ENCODE measurements at places on chromosomes 1 and 21.
A peak's percentile ranks its signal among the peaks of the same experiment; 100 is the strongest.

- no peak for DNase-seq
Observed at GRCh38 chr1:210908257-210908656, 225.7 kb downstream of the KCNH1 start.

DNA sequence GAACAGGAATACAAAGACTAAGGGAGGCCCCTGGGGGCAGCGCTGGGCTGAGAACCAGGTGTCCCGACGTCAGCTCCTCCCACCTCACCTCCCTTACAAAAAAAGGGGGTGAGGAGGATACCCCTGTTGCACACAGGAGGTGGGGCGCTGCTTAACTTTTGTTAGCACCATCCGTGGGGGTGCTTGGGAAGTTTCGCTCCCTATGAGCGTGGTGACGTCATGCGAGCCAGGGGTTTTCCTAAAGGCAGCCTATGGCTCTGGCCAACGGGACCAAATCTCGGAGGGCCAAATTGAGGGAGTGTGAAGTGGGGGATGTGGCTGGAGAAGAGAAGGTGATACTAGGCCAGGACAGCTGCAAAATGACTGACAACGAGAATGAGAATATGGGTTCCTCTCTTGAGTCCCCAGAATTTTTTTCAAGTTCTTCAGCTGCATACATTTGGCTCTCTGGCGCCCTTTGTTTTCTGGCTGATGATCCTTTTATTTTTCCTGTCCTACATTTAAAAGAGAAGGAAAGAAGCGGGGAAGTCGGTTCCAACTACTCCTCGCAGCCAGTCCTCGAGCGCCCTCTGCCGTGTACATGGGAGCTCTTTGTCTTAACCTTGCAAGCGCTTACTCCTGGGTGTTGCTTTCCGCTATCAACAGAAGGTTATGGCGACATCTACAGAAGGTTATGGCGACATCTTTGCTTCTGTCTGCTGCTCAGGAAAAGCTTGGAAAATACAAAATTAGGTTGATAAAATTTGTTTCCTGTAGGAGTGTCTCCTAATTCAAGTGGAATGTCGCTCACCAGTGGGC is 48.0 kb upstream of the ZC3H11B start:
- peak; percentile 31 for DNase-seq

GRCh38 chr1:5621692-5622091 is 370.5 kb downstream of the NPHP4 start:
- DNase-seq = no peak

GRCh38 chr1:178726087-178726517 is 1.1 kb downstream of the RALGPS2 start:
- peak; percentile 53 for DNase-seq

DNA sequence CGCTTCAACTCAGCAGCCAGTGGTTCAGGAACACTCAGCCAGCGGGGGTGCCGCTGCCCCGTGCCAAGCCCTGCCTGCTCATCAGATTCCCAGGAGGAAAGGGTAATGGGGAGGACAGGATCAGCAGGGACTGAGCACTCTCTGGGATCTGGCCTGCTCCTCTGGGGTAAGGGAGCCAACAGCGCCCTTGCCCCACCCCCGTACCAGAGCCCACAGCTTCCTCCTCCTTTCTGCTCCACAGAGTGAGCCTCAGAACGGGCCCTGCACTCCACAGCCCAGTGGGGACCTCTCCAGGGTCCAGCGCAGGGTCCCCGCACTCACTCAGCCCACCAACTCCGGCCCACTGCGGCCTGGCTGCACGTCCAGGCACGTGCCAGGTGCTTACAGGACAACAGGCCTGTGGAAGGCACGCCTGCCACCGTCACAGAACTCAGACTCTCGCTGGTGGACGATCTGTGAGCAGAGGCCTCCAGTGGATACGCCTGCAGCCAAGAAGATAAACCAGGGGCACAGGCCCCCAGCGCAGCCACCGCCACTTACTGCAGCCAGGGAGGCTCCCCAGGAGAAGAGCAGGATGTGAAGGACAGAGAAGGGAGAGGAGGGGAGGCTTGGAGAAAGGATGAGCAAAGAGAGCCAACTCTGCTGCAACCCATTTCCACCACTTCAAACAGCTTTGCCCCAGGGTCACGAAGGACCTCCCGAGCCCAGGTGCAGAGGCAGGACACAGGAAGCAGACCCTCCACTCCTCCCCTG is 2.1 kb downstream of the MEGF6 start:
- DNase-seq = no peak

- no peak for DNase-seq
Observed at GRCh38 chr1:153122831-153123421, 9.6 kb upstream of the SPRR2F start.

DNA sequence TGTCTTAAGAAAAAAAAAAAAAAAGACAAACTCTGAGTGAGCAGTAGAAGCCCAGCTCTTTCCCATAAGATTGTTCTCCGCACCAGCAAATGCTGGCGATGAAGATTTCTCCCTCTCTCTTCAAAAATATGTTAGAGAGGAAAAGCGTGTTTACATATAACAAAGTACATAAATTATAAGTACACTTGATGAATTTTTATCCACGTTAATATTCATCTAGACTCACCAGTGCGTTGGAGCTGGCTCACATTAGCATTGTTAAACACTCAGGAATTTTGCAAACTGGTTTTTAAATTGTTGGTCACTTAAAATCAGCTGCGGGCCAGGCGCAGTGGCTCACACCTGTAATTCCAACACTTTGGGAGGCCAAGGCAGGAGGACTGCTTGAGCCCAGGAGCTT is 56.0 kb downstream of the RUNX3 start:
- no peak for DNase-seq

DNA sequence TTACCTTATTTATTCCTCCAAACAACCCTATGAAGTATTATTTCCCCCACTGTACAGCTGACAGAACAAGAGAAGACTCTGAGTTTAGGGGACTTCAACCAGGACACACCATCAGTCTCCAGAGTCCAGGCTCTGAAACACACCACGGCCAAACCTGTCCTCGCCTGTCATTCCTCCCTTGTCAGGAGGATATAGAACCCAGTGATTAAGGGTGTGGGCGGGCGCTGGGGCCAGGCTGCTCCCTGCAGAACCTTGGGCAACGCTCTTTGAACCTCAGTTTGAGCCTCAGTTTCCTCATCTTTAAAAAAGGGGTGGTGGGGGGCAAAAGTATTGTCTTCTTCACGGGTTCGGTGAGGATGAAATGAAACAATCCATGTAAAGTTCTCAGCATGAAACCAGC is 9.4 kb upstream of the CEP85 start:
- DNase-seq = no peak

- no peak for DNase-seq
Observed at GRCh38 chr1:64540265-64540791, 70.4 kb downstream of the CACHD1 start.

DNA sequence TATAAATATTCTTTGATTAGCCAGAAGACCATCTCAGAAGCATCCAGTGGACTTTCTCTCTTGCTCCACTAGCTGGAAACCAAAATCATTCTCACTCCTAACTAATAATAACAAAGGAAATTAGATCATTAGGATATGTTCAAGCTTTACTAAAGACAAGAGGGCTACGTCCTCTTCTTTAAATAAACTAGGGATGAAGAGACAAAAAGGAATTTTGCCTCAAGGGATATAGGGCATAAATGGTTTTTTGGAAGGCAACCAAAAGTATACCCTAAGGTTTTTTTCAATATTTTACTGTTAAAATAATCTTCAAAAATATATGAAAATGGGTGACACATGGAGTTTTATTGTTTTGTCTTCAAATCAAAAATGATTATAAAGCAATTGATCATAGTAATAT is 745.8 kb downstream of the MRPL39 start:
- DNase-seq = no peak

DNA sequence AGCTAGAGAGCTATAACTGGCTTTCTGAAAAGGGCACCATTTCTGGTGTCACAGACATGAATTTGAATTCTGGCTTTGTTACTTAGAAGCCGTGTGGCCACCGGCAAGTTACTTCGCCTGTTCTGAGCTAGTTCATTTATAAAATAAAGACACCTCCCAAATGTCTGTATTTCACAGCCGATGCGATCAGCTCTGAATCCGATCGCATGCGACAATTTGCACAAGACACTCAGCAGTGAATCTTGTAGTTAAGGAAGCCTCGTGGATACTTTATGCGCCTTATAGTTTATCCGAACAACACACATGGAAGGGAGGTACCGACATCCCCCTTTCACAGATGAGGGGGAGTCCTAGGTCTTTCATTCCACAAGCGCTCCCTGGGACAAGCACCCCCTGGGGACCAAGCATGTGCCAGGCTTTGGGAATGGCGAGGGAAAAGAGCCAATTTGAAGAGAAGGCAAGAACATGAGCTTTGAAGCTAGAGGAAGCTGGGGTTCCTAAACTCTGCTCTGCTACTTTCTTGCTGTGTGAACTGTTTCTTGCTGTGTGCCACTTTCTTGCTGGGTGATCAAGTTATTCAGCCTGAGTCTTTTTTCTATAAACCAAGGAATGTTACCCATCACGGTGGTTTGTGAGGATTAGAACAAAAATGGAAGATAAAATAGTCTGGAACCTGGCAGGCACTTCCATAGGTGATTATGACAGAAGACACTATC is 3.9 kb downstream of the ID3 start:
- DNase-seq = no peak

DNA sequence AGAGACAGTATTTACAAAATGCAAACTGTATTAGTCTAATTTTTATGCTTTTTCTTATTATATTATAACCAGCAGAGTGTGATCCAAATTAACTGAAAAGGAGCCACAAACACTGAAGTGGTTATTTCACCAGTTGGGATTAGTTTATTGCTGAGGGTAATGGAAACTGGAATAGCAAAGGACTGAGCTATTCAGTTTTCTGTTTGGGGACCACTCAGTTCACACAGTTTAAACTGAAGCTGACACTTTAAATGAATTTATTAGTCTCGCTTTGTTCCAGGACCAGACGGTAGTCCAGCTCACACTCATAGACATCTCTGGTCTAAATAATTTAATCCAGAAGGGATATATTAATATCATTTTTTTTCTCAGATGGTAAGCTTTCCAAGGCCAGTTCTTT is 410.7 kb downstream of the LTN1 start:
- no peak for DNase-seq

DNA sequence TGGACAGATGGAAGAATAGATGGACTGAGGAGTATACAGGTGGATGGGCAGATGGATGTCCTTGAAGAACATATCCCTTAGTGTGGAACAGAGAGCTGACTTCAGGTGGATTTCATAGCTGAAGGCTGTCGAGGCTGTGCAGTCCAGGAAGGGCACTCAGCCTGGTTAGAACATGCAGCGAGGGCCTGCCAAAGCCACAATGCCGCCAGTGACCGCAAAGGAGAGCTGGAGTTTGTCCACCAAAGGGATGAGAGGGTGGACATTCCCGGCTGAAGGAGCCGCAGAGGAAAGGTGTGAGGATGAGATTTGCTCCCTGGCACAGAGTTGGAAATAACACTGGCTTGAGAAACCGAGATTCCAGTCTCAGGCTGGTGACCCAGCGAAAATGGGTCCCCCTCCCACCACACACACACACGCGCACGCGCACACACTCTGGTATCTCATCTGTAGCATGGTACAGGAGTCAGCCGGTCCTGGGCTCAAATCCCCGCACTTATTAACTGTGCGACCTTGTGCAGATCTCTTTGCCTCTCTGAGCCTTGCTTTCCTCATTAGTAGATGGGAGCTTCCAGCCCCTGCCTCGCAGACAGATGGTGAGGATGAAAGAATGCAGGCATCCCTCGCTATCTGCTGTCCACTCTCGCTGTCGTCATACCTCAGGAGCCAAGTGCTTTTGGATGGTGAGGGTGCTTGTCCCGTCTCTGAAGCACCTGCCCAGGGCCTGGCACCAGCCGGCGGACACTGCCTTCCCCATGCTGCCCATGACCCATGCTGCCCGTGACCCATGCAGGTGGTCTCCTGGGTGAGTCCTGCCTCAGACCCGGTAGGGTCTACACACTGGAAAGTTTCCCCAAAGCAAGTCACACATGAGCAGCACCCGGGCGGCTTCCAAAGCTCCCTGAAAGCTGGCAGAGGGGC is 26.8 kb upstream of the EFHD2 start:
- no peak for DNase-seq

DNA sequence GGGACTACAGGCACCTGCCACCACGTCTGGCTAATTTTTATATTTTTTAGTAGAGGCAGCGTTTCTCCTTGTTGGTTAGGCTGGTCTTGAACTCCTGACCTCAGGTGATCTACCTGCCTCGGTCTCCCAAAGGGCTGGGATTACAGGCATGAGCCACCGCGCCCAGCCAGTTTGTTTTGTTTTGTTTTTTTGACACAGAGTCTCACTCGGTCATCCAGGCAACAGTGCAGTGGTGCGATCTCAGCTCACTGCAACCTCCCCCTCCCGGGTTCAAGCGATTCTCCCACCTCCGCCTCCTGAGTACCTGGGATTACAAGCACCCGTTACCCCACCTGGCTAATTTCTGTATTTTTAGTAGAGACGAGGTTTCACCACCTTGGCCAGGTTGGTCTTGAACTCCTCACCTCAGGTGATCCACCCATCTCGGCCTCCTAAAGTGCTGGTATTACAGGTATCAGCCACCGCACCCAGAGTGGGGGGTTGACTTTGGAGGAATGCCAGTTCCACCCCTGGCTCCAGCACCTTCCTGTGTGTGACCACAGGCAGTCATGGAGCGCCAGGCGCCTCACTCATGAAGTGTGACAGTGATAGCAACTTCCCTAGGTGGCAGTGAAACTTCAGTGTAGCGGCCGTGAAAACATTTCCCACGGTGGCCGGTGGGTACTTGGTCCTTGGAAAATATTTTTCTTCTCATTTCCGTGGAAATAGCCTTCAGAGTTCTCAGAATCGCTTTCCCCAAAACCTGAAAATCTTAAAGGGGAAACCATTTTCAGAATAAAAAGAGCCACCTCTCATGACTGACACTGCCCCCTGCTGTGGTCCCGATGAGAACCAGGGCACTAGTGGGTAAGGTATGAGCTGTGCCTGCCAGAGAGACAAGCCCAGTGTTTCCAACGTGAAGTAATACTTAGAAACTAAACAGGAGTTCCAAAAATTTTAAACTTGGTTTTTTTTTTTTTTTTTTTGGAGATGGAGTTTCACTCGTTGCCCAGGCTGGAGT is 48.6 kb downstream of the WDR4 start:
- DNase-seq = peak; percentile 7

- no peak for DNase-seq
Observed at GRCh38 chr1:211928993-211929637, 98.6 kb upstream of the LPGAT1 start.

- DNase-seq = no peak
Observed at GRCh38 chr1:89322402-89322801, 41.5 kb upstream of the GBP6 start.

DNA sequence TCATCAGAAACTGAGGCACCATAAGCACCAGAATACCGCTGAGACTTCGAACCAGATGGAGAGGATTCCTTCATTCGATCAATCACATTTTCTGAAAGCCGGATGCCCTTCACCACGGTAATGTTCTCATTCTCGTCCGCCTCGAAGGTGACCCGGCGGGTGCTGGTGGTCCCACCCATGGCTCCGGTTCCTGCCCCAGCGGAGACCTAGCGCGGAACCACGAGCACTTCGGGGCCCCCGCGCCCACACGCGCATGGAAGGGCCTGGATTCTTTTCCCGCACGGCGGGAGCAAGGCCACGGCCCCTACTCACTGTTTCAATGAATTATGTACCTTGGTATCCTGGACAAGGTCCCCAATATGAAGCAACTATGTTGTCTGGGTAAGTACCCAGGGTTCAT is 33.1 kb upstream of the WDTC1 start:
- DNase-seq = no peak
